ENCODE measurements at places on chromosomes 16 and 17. TPM values are rescaled to one million over a fixed set of nuclear protein-coding genes. Genes with fewer than 3 reads are reported as not detected.
A peak's percentile ranks its signal among the peaks of the same experiment; 100 is the strongest.

- peak; percentile 93 for DNase-seq
Measured at GRCh38 chr17:2172077-2172851, 117.4 kb downstream of the HIC1 start.

The CUEDC1 gene
- 6.4 TPM for total RNA-seq

DNA sequence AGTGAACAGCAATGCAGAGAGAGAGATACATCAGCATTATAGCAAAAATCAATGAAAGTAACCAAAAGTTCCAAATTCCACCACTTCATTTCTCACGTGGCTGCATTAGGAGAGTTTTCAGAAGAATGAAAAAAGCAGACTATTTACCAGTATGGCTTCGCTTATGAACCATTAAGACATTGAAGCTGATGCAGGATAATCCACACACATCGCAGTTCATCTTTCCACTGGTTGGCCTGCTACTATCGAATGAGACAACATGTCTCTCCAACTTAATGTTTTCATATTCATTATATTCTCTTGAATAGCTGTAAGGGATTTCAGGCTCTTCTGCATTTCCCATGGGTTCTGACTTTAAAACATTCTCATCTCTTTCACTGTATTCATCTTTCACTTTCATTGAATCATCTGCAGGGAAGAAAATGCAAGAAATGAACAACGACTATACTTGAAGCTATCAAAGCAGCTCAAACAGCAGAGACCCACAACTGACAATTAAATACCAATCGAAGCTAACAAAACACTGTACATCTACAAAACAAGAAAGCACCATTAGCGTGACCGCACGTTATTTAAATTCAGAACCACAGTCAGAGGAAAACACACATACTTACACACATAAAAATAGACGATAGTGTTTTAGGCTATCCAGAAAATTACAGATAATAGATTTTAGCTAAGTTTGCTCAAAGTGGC is 54.9 kb downstream of the GRB7 start:
- no peak for DNase-seq

DNA sequence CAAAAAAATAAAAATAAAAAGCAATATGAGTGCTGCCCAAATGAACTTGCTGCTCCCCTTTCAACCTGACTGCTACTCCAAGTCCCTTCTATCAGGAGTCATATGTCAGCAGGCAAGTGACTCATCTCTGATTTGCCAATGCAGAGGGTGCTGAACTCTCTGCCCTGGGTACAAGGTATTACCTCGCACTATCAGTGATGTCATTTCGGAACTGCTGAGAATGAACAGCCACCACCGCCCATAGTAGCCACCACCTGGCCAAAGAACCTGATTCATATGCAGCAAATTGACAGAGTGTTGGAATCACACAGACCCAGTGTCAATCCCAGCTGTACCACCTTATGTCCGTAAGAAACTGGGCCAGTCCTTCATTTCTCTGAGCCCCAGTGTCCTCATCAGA is 31.2 kb downstream of the LYRM9 start:
- no peak for DNase-seq

GRCh38 chr17:45409659-45410076 is 23.0 kb downstream of the ARHGAP27 start:
- no peak for DNase-seq

The SMIM22 gene
- not detected for total RNA-seq

The CCDC40 gene
- total RNA-seq: 1.3 TPM

DNA sequence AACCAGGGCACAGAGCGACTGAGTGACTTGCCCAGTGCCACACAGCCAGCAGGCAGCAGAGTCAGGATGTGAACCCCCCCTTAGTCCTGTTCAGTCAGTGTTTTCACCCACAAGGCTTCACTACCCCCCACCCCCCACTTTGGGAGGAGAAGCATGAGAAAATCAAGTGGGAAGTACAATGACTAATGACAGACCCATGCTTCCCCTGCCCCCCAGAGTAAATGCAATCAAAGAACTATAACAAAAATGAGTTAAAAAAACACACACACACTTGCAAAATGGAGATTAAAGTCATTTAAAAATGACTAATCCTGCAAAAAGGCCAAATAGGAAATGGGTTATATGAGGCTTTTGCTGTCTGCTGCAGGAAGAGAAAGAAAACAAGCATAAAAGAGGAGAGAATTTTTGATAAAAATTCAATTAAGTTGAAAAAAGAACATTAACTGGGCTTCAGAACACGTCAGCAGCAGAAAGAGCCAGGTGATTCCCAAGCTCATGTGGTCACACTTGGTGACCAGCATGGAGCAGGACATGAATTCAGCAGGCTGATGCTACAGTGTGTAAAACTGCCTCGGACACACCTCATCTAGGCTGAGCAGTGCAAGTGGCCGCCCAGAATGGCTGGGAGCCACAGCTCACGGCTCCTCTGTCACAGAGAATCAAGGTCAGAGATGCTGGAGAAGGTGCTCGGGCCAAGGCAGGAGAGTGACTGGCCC is 212.3 kb downstream of the ZNF423 start:
- no peak for DNase-seq

GRCh38 chr16:54519161-54519695 is 232.6 kb upstream of the IRX3 start:
- no peak for DNase-seq

The KRT27 gene
- total RNA-seq: not detected

DNA sequence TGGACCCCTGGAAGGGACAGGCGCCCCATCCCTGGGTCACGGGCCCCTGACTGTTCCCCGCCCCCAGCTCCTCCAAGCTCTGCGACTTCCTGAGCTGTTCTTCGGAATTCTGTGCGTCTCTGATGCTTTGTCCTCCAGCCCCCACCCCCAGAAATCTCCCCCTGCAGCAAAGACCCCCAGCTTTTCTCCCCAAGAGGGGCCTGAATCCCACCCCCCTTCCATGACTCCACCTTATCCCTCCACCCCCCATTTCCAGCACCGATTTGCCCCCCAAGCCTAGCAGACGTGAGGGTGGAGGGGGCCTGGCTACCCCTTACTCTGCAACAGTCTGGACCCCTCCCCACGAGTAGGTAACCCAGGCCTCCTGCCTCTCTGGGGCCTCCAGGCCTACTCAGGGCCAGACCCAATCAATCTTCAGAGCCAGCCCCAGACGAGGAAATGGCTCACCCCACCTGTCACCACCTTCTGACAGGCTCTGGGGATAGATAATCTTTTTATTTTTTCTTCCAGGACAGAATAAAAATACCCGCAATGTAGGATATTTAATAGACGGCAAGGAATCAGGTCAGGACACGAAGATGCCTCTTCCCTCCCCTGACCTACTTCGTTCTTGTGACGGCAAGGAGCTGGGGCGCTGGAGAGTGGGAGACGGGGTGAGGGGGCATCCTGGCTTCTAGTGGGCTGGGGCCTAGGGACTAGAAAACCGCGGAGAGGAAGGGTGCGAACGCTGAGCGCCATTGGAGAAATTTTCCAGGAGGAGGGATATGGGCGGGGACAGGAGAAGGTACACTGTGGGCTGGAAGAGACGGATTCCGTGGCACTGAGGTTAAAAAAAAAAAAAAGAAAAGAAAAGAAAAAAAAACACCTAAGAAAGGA is 744 bp upstream of the PLXDC1 start:
- DNase-seq: no peak

DNA sequence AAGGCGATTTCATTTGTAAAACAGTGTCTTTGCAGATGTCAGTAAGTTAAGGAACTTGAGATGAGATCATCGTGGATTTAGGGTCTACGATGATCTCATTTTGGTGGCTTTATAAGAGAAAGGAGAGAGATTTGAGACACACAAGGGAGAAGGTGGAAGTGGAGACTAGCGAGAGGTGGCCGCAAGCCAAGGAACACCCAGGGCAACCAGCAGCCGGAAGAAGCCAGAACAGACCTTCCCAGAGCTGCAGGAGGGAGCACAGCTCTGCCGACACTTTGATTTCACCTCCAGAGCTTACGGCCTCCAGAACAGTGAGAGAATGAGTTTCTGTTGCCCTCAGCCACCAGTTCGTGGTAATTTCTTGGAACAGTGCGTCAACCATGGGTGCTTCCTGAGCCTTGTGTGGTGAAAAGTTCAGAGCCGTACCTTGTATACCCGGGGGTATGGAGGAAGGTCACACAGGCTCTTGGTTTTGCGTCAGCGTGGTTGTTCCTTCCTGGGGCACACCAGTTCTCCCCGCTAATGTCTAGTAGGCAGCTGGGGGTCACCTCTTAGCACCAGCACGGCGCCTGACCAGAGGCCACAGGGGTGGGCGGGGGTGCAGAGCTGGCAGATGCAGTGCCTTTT is 12.9 kb upstream of the SEC14L1 start:
- peak; percentile 45 for DNase-seq

- DNase-seq: no peak
Measured at GRCh38 chr17:47708312-47708863, 14.4 kb downstream of the TBKBP1 start.

- DNase-seq: no peak
Measured at GRCh38 chr17:77746393-77746792, 212.1 kb upstream of the TNRC6C start.

The WNK4 gene
- total RNA-seq: 0.24 TPM

The WFIKKN1 gene
- 0.10 TPM for total RNA-seq

The TEKT1 gene
- not detected for total RNA-seq

The PLA2G10 gene
- not detected for total RNA-seq

DNA sequence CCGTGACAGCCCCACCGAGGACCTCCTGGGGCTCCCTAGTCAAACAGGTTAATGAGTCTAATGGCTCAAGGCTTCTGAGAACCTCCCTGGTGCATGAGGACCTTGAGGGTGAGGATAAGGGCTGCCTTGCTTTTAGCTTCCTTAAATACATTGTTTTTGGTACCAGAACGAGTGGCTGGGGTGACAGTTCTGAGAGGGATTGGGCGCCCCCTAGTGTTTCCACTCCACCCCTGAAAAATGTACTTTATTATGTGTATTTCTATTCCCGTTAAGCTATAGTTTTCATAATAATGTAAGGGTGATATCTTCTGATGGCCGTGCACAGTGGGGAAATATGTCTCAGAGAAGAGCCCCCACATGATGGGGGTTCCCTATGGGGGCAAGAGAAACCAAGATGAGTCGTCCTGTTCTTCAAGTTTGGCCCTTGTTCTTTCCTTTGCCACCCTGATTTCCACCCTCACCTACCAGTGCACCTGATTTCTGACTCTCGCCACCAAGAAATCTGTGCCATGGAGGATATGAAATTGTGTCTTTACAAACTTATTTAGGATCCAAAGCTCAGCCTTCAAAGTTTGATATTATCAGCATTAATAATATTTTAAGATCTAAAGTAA is 14.5 kb upstream of the VWA3A start:
- DNase-seq: peak; percentile 44
